Neuronal stem cell (in vitro differentiated cells): ENCODE measurements at places on chromosomes 2 and 18.
A peak's percentile ranks its signal among the peaks of the same experiment; 100 is the strongest.

DNA sequence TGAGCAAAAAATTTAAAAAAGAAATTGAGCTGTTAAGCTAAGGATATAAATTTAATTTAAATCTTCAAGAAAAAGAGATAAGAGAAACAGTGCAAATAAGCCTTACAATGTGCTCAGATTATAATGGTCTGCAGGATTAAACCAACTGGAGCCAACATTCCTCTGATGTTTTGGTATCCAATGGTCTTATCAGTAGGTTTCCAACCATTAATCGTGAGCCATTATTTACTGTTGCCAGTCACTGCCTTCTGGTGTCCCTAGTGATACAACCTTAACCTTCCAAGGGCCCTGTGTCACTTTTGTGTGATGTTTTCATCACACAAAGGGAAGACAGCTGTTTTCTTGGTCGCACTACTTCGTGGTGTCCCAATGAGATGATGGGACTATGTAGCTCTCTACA is 134.5 kb upstream of the CTAGE1 start:
- DNase-seq: no peak
- H3K36me3 ChIP-seq: no peaks in the 10 kb centered on the region
- peaks cover 2% of the 10 kb centered on the region for H3K4me1 ChIP-seq
- H3K4me3 ChIP-seq: no peak overlapping the region
- H3K27ac ChIP-seq: no peak overlapping the region

DNA sequence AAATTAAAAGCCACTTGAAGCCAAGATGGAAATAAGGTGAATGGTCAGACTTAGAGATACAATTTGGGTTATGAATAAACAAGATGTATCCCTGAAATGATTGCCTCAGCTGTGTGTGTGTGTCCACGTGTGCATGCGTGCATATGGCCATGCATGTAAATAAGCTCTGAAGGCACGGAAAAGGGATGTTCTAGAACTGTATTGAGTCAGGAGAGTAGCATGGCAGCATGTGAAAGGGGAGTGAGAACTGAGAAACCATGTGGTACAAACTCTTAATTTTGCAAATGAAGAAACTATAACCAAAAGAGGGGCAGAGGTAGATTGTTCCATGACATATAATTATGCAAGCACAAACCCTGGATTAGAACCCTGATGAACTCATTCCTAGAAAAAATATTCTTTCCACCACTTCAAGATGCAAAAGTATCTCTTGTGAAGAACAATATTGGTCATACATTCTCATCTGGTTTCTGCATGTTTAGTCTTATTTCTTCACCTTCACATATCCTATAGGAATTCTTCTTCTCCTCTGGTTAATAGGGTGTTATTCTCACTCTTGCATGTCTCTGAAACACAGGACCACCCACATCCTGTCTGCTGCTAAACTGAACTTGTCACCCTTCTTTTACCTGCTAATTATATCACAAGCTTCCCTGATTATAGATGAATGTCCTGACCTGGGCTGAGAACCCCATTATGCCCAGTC is 455.8 kb downstream of the SETBP1 start:
- no peaks in the 10 kb centered on the region for H3K27me3 ChIP-seq
- no peak overlapping the region for H3K4me3 ChIP-seq
- DNase-seq: no peak
- H3K4me1 ChIP-seq: no peaks in the 10 kb centered on the region

DNA sequence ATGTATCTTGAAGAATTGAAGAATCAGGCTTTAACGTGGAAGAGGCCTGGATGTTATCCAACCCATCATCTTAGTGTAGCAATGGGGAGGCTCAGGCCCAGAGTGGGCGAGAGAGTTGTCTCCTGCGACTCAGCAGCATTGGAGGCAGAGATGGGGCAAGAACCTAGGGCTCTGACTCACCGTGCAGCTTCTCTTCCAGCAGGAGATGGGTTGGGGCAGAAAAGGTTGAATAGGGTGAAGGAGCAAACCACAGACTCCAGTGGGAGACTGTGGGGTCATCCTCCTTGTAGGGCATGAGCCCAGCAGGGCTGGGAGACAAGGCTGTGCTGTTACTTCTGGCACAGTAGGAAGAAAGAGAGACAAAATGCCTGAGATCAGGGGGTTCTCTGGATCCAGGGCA is 1.4 kb downstream of the IL36RN start:
- DNase-seq: no peak
- no peaks in the 10 kb centered on the region for H3K27me3 ChIP-seq
- no peaks in the 10 kb centered on the region for H3K36me3 ChIP-seq
- H3K27ac ChIP-seq: no peak overlapping the region

DNA sequence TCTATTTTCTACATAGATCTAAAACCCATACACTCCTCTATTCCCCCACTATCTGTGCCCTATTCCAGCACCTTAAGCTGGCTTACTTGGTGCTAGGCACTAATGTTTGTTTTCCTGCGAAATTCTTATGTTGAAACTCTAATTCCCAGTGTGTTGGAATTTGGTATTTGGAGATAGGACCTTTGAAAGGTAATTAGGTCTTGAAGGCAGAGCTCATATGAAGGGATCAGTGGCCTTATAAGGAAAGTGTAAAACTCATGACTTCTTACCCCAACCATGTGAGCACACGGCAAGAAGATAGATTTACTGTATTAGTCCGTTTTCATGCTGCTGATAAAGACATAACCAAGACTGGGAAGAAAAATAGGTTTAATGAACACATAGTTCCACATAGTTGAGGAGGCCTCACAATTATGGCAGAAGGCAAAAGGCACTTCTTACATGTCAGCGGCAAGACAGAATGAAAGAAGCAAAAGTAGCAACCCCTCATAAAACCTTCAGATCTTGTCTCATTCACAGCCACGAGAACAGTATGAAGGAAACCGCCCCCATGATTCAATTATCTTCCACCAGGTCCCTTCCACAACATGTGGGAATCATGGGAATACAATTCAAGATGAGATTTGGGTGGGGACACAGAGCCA is 10.5 kb upstream of the LRATD1 start:
- no peaks in the 10 kb centered on the region for H3K4me1 ChIP-seq
- no peaks in the 10 kb centered on the region for H3K36me3 ChIP-seq
- no peaks in the 10 kb centered on the region for H3K27me3 ChIP-seq
- no peak overlapping the region for H3K27ac ChIP-seq
- no peak overlapping the region for H3K4me3 ChIP-seq
- DNase-seq: no peak

GRCh38 chr2:24253303-24253919 is 78.6 kb downstream of the FAM228A start:
- H3K4me3 ChIP-seq: no peak overlapping the region
- H3K27me3 ChIP-seq: no peaks in the 10 kb centered on the region
- H3K36me3 ChIP-seq: no peaks in the 10 kb centered on the region
- no peak overlapping the region for H3K27ac ChIP-seq
- no peak for DNase-seq
- H3K4me1 ChIP-seq: no peaks in the 10 kb centered on the region

DNA sequence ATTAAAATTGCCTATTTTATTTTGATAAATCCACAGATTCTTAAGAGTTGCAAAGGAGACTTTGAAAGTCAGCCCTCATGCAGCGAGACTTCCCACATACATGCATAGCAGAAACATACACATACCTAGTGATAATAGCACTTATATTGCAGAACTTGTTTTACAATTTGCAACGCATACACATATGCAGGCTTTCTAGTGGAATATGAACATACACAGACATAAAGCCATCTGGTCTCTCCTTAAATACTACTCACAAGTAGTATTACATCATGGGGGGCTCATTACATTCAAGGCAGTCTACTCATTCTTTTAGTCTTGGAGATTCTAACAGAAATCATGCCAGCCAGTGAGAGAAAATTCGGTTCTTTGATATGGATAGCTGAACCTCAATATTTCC is 295.1 kb upstream of the RND3 start:
- no peaks in the 10 kb centered on the region for H3K36me3 ChIP-seq
- no peak overlapping the region for H3K27ac ChIP-seq
- no peak overlapping the region for H3K4me3 ChIP-seq

DNA sequence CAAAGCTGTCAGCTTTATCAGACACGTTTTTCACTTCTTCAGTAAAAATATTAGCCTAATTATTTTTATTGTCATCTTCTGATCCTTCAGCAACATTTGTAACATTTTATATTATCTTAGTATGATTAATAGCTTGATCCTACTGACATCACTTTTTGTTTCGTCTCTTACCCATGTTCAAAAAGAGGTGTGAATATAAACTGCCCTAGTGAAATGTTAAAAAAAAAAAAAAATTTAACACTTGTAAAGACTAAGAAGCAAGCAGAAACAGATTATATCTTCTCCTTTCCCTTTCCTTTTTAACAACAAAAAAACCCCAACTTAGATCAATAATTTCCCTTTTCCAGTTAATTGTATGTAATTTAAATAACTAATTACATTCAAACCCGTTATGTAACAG is 36.2 kb upstream of the C2orf66 start:
- no peak overlapping the region for H3K4me3 ChIP-seq
- H3K27me3 ChIP-seq: no peaks in the 10 kb centered on the region
- H3K36me3 ChIP-seq: peaks cover 7% of the 10 kb centered on the region
- H3K4me1 ChIP-seq: no peaks in the 10 kb centered on the region

DNA sequence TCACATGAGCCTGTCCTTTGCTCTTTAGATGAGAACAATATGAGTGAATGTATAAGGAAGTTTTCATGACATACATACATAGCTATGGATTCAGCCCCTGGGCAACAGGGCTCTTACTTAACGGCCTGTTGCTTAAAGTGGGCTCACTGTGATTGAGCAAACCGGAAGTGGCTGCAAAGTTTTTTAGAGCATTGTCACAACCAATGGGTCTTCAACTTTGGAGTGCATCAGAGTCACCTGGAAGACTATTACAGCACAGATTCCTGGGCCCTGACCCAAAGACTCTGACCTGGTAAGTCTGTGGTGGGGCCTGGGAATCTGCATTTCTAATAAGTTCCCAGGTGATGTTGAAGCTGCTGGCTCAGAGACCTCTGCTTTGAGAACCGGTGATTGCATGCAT is 106.3 kb upstream of the SEC11C start:
- no peak overlapping the region for H3K4me3 ChIP-seq
- H3K36me3 ChIP-seq: no peaks in the 10 kb centered on the region
- DNase-seq: no peak

- no peak overlapping the region for H3K27ac ChIP-seq
- no peaks in the 10 kb centered on the region for H3K27me3 ChIP-seq
- no peaks in the 10 kb centered on the region for H3K4me1 ChIP-seq
Measured at GRCh38 chr2:105857076-105857740, 112.5 kb downstream of the NCK2 start.

GRCh38 chr2:99880148-99880963 is 262.0 kb downstream of the AFF3 start:
- H3K27me3 ChIP-seq: no peaks in the 10 kb centered on the region
- peaks cover 13% of the 10 kb centered on the region for H3K4me1 ChIP-seq
- no peak overlapping the region for H3K27ac ChIP-seq
- DNase-seq: no peak
- H3K36me3 ChIP-seq: no peaks in the 10 kb centered on the region

GRCh38 chr2:98903767-98904485 is 32.1 kb downstream of the CRACDL start:
- no peaks in the 10 kb centered on the region for H3K36me3 ChIP-seq
- no peak overlapping the region for H3K4me3 ChIP-seq
- DNase-seq: no peak
- no peaks in the 10 kb centered on the region for H3K27me3 ChIP-seq

GRCh38 chr2:102098756-102099155 is 43.8 kb upstream of the IL1R1 start:
- DNase-seq: no peak
- no peaks in the 10 kb centered on the region for H3K4me1 ChIP-seq
- H3K27me3 ChIP-seq: no peaks in the 10 kb centered on the region
- H3K27ac ChIP-seq: no peak overlapping the region
- H3K36me3 ChIP-seq: no peaks in the 10 kb centered on the region
- no peak overlapping the region for H3K4me3 ChIP-seq

DNA sequence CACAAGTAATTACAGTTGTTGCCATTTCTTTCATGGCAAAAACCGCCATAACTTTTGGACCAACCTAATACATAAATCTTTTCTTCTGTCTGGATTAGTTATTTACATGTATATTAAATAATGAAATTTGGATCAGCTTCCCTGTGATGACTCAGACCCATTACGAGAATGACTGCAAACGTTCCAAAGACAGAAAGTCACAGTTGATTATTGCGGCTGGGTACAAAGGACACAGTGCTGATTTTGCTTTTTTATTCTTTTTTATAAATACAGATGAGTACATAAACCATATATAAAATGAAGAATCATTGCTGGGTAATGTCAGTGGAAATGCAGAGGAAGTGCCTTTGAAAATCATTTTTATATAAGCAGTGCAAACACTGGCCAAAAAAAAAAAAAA is 126.2 kb downstream of the TWIST2 start:
- H3K4me3 ChIP-seq: no peak overlapping the region
- no peaks in the 10 kb centered on the region for H3K36me3 ChIP-seq
- no peak overlapping the region for H3K27ac ChIP-seq
- no peaks in the 10 kb centered on the region for H3K27me3 ChIP-seq
- H3K4me1 ChIP-seq: peaks cover 5% of the 10 kb centered on the region

DNA sequence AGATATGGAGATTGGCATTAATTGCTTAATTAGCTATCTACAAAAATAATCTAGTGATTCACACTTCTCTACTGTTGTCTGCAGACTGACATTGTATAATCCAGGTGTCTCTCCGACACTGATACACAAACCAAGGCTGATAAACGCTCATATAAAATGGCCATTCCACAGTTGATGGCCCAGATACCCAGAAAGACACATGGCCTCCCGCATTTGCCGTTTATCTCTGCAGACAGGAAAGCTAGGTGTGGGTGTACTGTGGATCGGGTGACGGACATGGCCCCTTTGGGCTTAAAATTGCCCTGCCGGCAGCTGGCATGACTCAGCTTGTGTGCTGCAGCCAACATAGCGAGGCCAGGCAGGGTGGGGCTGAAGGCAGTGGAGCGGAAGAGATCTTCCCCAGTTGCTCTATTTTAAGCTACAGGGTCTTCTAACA is 18.5 kb downstream of the PMAIP1 start:
- DNase-seq: no peak
- H3K27ac ChIP-seq: no peak overlapping the region
- no peaks in the 10 kb centered on the region for H3K4me1 ChIP-seq
- peaks cover 2% of the 10 kb centered on the region for H3K27me3 ChIP-seq

DNA sequence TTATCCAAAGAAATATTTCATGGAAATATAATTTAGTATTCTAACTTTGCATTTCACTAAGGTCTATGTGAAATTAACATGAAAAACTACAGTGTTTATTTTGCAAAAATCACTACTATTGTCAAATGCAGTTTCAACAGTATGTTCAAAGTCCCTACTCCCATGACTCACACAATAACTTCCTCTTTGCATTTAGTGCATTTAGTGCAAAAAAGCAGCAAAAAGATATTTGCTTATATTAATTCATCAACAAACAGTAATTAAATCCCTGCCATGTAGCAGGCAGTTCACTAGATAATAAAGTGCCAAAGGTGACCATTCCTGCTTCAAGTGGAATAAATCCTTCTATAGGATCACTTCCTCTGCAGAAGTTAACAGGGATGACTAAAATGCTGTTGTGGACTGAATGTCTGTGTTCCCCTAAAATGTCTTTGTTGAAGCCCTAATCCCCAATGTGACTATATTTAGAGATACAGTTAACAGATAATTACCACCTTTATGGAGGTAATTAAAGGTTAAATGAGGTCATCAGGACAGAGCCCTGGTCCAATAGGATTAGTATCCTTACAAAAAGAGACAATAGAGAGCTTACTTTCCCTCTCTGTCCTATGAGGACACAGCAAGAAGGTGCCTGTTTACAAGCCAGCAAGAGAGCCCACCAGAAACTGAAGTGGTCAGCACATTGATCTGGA is 61.7 kb downstream of the STK39 start:
- no peak for DNase-seq
- no peak overlapping the region for H3K4me3 ChIP-seq
- H3K27ac ChIP-seq: peak overlapping the region; percentile 41
- no peaks in the 10 kb centered on the region for H3K27me3 ChIP-seq
- peaks cover 5% of the 10 kb centered on the region for H3K4me1 ChIP-seq
